A172 (cell line): ENCODE measurements at places on chromosomes 3 and 15. TPM values are rescaled to one million over a fixed set of nuclear protein-coding genes. Genes with fewer than 3 reads are reported as not detected.

GRCh38 chr3:183548262-183548769 lies 7.2 kb downstream of the KLHL6 start:
- DNase-seq: peak; percentile 89

DNA sequence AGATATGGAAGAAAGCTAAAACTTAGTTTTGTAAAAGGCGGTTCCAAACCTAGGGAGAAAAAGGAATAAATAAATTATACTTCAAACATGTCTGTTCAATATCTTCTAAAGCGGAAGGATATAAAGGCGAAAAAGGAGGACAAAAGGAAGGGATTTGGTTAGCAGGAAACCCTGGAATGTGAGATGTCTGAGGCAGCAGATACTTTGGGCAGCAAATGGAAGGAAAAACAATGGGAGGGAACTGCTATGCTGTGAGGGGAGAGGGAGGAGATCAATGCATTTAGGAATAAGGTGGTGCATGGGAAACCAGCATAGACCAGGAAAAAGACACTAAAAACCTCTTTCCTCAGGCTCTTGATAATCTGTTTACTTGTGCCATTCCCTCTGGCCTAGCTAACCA lies 120.8 kb downstream of the DNAH12 start:
- DNase-seq: no peak

DNA sequence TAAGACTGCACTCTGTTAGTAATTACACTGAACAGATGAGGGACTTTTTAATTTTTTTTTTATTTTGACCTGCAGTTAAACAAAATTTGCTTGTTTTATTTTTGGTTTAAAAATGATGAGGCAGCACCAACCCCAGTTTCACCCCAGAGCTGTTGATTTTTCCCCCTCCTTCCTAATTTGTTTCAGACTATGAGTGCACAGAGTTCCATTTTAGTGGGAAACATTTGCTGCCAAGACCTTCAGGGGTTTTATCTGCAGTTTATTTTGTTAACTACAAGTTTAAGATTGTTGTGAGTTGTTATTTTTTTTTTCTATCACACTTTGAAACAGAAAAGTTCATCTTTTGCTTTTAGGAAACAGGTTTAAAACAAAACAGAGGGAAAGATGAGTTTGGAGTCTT lies 455.9 kb upstream of the NR2F2 start:
- DNase-seq: no peak

DNA sequence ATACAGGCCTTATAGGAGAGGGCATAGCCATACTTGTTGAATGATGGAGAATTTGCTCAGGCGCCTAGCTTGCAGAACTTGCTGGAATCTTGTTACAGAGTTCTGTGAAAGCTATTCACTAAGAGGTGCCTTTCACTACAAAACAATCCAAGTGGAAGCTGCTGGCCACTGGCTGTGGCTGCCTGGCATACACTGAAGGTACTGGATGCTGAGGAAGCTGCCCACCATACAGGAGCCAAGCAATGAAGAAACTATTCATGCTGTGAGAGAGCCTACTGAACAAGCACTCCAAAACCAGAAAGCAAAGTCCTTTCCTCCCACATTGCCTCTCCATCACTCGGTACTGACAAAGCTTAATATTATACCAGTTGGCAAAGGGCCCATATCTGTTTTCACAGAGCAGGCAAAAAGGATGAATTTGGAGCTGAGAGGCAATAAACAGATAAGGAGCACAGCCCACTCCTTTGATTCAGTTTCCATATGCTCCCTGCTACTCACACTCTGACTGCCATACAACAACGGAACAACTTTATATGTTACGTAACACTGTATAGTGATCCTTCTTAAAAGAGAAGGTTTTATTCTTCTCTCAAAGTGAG lies 192.6 kb upstream of the ALCAM start:
- DNase-seq: no peak

The CHL1 gene
- total RNA-seq: not detected in 2 replicates
